ENCODE measurements at places on chromosomes 7 and 10. TPM values are rescaled to one million over a fixed set of nuclear protein-coding genes. Genes with fewer than 3 reads are reported as not detected.

The RPEL1 gene
- total RNA-seq = not detected

The PRPS1L1 gene
- not detected for total RNA-seq

The TUBAL3 gene
- total RNA-seq = 0.14 TPM

The ENO4 gene
- not detected for total RNA-seq

The PRKAR2B gene
- total RNA-seq = 0.77 TPM

The CLRN3 gene
- not detected for total RNA-seq

The FKBP6 gene
- total RNA-seq = not detected

The ASB10 gene
- not detected for total RNA-seq

The MSS51 gene
- total RNA-seq = 2.5 TPM

The DPCD gene
- total RNA-seq = 6.4 TPM

The ZDHHC16 gene
- 43.1 TPM for total RNA-seq

The PDZD7 gene
- 0.93 TPM for total RNA-seq

The ANKRD26 gene
- 5.8 TPM for total RNA-seq

The DNAJC2 gene
- total RNA-seq = 67.1 TPM

The LRIT1 gene
- total RNA-seq = not detected

GRCh38 chr10:77604063-77604462, 33.5 kb downstream of the KCNMA1 start:
- DNase-seq = no peak

DNA sequence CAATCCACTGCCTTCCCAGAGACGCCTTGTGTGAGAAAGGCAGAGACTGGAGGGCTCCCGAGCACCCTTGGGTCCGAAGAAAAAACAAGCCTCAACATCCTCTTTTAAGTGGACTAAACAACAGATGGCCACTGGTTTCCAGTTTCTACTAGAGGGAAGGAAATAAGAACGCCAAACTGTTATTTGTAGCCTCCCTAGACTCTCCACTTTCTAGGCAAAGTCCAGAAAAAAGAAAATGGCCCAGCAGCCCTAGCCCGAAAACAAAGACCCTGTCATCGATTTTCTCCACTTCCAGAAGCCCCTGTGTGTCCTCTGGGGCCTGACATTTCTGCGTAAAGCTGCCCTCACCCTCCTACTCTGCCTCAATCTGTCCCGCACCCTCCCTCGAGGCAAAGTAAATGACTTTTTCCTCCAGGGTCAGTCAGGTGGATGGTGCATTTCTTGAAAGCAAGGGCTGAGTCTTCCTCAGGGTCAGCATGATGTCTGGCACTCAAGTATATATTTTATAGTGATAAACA, 6.0 kb downstream of the RGS10 start:
- no peak for DNase-seq

DNA sequence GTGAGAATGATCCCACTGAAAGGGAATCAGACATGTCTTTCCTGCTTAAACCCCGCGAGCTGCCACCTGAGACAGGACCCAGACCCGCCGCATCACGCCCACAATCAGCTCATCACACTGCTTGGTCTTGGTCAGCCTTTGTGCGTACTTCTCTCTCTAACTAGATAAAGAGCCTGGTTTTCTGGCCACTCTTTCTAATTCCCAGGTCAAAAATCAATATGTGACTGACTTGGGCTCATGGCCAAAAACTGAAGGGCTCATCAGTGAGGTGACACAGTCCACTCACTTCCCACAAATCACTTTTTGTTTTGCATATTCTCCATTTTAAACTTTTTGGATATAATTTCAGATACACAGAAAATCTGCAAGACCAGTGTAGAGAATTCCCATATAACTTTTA, 247.3 kb downstream of the DIP2C start:
- peak; percentile 49 for DNase-seq

GRCh38 chr10:130998046-130998435, 313.5 kb downstream of the TCERG1L start:
- DNase-seq = no peak

DNA sequence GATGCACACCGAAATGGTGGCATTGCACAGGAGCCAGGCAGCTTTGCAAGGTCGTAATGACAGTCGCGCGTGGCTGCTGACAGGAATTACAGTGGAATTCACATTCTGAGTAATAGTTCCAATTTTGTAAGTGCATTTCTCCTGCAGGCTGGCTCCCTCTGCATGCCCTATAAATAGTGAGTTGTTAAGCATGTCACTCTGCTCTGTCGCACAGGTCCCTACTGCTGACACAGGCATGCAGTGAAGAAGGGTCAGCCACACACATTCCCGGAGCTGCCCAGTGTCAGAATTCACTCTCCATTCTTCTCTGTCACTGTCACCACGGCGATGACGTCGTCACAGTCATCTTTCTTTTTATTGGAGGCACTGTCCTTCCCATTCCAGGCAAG, 49.2 kb upstream of the SHH start:
- no peak for DNase-seq

- no peak for DNase-seq
Measured at GRCh38 chr7:47513741-47514241, 68.1 kb downstream of the TNS3 start.

DNA sequence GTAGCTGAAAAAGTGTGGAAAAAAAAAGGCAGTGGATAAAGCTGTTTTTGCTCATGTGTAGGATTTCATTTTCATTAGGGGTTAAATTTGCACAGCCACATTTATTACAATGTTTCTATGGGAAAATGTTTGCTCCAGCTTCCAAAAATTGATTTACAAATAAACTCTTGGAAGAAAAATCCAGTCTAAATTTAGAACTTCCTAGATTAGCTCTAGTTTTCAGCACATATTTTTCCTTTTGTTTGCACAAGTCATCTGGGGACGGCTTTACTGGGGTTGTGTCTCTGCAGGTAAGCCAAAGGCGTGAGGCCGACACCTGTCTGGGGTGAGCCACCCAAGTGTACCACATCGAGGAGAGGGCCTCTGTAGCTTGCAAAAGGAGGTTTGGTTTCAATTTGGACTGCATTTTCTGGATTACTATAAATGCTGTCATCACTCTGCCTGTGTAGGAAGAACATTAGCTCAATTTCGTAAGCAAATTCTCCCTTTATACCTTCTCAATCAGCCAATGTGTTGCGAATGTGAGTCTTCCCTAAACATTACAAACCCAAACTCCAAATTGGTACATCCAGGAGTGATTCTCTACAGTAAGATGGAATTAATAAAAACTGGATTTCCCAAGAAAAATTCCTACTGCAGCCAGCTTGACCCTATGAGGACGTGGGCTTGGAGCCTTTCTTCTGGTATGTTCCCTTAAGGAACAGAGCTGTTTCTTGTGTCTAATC, 89.5 kb upstream of the ZNF438 start:
- no peak for DNase-seq

- DNase-seq = no peak
Measured at GRCh38 chr10:65355141-65355680, 1570.6 kb upstream of the LRRTM3 start.

DNA sequence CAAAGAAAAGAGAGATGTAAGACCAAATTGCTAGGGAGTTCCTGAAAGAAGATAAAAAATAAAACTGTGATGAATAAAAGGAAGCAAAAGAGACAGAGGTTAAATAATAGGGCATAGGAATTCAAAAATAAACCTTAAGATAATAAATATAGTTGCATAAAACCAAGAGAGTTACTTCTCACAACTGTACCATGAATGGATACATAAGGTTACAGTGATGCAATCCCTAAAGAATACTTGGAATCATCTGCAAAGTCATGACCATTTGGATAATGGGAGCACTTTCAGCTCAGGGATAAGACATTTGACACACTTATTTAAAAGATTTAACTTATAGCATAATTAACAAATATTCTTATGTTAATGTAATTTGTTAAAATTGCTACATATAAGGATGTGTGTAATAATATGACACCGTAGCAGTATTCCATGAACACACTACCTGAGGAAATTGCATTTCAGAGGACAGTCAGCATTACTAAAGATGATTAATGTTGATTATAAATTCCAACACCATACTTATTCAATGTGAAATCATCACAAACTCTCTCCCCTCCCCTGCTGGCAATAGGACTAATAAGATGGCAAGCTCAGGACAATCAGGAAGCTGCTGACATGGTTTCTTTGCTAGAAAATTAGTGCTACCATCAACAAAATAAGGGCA, 202.1 kb upstream of the AKR1E2 start:
- DNase-seq = no peak

GRCh38 chr7:50696810-50697582, 85.7 kb downstream of the GRB10 start:
- DNase-seq = peak; percentile 65

DNA sequence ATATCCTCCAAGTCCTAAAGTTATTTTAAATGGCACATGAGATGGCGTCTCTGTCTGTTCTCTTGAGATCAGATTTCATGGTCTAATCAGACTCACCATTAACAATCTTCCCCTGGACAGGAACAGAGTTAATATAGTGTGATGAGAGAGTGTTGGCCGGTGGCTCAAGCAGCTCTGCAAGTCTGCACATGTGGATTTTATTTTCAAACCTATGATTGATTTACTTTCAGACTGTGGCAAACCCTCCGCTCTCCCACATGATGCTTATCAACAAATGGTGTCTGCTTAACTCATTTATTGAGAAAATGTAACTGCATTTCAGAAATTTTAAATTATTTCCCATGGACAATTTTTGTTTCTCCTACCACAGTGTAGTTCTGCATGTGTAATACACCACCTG, 46.5 kb upstream of the HGF start:
- DNase-seq = no peak

GRCh38 chr10:66555061-66555460, 370.8 kb upstream of the LRRTM3 start:
- DNase-seq = no peak

DNA sequence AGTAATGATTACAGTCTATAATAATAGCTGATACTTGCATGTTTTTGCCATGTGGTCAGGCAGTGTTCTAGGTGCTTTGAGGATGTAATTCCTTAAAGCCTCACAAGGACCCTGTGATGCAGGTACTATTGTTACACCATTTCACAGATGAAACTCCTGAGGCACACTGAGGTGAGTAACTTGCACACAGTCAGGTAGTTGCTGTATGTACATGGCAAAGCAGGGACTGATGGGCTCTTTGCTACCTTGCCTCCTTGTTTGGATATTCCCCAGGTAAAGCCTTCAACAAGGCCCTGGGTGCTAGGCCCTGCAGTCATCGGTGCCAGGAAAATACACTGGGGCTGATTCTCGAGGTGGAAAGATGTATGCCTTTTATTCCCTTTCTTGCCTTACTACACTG, 317.5 kb downstream of the CXCL12 start:
- DNase-seq = no peak

GRCh38 chr10:52959810-52960209, 187.2 kb upstream of the MBL2 start:
- no peak for DNase-seq

DNA sequence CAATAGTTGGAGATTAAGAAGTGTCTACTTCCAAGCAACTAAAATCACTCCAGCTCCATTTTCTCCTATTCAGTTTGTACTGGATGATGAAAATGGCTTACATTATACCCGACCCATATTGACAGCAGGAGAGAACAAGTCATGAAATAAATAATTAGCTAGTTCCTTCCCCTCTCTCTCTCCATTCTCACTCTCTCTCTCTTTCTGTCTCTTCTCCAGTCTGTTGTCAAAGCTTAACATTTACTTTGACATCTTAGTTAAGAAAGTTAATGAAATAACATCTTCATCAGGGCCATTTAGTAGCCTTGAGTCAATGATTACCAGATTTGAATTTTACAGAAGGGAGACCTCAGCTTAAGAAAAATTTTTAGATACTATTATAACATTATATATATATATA, 138.5 kb downstream of the ARID5B start:
- no peak for DNase-seq

GRCh38 chr7:107643938-107644308, 16.7 kb upstream of the SLC26A4 start:
- no peak for DNase-seq

DNA sequence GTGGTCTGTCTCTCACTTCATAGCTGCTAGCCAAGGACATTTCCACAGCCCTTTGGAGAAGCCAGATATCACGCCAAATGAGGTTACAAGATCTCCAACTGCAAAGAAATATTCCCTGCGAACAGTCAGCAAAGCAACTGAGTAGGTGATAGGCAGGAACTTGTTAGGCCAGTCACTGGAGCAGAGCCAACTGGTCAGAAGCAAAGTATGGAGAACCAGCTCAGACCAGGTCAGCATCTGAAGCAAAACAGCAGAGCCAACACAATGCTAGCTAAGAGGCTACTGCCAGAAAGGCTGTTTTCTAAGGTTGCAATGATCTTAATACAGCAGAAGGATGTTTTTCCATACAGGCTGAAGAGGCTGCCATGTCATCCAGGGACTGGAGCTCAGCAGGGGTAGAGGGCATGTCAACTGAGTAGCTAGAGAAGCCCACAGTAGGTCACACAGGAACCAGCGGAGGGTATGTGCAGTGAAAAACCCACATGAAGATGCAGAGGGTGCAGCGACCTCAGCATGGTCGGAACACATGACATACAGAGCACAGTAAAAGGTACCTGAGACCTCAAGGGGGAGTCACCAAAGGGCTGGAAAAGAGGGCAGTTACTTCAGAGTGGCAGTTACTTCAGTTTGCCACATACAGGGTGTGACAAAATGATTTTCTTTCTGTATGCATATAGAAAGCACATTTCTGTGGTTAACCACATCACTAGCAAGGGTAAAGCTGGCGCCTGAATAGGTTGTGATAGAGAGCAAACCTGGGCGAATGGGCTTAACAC, 8.9 kb downstream of the SEC31B start:
- DNase-seq = peak; percentile 93

DNA sequence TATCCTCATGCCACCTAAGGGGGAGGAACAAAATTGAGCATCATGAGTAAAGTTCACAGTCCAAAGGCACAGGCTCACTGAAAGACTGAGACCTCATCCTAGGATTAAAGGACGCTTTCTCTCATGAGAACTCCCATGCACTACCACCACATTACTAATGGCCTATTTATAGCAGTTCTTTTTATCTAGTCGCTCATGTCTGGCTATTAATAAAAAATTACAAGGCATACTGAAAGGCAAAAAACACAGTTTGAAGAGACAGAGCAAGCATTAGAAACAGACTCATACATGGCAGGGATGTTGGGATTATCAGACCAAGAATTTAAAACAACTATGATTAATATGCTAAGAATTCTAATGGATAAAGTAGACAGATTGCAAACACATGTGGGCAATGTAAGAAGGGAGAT, 46.0 kb upstream of the CDK13 start:
- no peak for DNase-seq

GRCh38 chr7:47185839-47186238, 396.1 kb downstream of the TNS3 start:
- DNase-seq = no peak

DNA sequence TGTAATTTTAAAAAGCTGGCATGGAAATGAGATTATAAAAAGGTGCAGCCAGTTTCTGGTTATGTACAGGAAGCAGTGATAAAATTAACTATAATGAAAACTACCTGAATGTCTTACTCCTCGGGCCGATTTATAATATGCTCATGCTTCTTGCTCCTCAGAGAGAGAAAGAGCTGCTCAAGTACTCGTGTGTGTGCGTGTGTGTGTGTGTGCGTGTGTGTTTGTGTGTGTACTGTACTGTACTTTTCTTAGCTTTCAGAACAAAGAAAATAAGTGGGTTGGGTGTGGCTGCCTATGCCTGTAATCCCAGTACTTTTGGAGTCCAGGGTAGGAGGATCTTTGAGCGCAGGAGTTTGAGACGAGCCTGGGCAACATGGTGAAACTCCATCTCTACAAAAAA, 96.6 kb upstream of the NMT2 start:
- no peak for DNase-seq

Data from activated CD4-positive, alpha-beta T cell treated with anti-CD3 and anti-CD28 coated beads, Interleukin-2, amount 10 ng/mL, durations not matched to agents 24 days and 14 days (primary cell).